GM04503 (cell line): ENCODE measurements at places on chromosomes 6 and 20.

GRCh38 chr6:152727507-152727906, 23.1 kb upstream of the VIP start:
- no peak for DNase-seq

- no peak for DNase-seq
Observed at GRCh38 chr6:107632381-107633136, 142.6 kb downstream of the SOBP start.

DNA sequence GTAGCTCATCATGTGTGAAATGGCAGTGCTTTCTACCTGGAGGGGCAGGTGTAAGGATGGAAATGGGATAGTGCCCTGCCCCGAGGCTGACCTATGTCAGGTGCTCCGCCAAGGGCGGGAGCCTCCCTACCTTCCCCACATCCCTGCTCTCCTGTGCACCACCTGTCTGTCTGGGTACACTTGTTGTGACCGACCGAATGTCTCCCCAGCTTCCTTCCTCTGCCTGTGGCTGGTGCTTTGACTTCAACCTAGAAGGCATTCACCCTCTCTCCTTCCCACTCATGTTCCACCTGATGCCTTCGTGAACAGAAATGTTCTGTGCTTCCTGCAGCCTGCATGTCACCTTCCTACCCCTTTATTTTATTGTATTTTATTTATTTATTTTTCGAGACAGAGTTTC, 114.8 kb downstream of the SCML4 start:
- DNase-seq: no peak

DNA sequence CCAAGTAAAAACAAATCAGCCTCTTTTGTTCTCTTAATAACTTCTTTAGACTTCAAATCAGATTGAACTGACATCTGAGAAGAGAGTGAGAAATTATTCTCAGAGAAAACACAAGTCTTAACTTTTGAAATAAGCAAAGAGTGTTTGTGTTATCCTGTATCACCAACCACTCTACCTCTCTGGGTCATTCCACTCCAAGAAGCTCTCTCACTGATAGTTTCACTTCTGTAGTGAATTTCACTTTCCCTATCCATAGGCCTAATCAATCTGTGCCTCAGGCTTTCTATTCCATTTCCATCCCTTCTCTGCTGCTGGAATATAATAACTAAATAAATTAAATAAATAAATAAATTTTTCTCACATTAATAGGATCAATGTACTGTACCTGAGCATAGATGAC, 235.0 kb downstream of the HTR1B start:
- no peak for DNase-seq

- no peak for DNase-seq
Observed at GRCh38 chr20:50528804-50529351, 18.7 kb downstream of the PTPN1 start.
